CD4-positive, alpha-beta T cell treated with Interleukin-6 at 100 ng/mL for 8 hours (primary cell): ENCODE measurements at places on chromosomes 4 and X.

- no peak for DNase-seq
These were observed 35.1 kb downstream of the CYTL1 start for GRCh38 chr4:4984186-4984585.

- no peak for DNase-seq
These were observed 269.0 kb upstream of the PABPC4L start for GRCh38 chr4:134470544-134470943.

- DNase-seq, result no peak
These were observed 18.6 kb upstream of the ARSJ start for GRCh38 chr4:113998079-113998478.

DNA sequence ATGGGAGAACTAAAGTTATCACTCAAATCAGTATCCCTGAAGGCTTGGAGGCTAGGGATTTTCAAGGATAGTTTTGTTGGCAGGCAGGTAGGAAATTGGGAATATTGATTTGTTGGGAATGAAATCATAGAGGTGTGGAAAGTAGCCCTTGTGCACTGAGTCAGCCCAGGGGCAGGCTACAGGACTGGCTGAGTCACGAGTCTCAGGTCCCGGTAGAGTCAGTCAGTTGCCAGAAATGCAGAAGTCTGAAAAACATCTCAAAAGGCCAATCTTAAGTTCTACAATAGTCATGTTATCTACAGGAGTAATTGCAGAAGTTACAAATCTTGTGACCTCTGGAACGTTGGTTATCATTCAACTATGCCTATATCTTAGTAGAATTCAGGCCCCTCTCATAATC, 153.1 kb downstream of the GC start:
- DNase-seq, result no peak

DNA sequence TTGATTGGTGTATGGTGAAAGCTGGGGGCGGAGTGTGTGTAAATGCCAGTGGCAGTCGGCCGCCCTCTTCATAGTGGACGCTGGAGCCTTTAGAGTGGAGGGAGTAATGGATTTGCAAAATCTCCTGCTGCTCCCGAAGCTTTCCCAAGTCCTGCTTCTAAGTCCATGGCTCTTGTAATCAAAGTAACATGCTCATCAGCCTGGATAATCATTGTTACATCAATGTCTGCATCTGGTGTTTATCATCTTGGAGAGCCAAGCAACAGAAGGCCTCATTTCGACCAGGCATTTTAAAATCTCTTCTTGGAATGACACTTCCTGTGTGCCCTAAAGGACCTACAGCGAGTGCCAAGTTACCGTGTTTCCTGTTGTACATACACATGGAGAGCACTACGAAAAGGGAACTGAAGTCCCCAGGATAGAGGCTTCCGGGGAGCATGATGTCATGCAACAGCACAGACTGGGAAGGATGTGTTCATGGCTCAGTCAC, 32.2 kb downstream of the UNC5C start:
- no peak for DNase-seq

DNA sequence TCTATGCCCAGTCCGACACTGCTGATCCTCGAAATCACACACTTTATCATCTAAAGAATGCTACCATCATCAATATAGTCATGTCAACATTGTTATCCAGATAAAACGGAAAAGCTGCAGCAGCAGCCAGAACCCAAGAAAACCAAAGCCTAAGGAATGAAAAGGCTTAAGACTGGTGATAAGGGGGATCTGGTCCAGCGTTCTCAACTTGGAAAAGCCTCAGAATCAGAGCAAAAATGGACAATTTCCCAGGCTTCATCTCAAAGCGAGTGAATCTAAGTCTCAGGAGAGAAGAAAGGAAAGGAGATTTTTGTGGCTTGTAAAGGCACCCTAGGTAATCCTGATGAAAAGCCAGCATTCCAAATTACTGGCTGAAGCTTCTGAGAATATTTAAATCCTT, 8.2 kb downstream of the ZNF518B start:
- no peak for DNase-seq

GRCh38 chrX:134174859-134175258, 62.1 kb upstream of the CCDC160 start:
- DNase-seq, result no peak

DNA sequence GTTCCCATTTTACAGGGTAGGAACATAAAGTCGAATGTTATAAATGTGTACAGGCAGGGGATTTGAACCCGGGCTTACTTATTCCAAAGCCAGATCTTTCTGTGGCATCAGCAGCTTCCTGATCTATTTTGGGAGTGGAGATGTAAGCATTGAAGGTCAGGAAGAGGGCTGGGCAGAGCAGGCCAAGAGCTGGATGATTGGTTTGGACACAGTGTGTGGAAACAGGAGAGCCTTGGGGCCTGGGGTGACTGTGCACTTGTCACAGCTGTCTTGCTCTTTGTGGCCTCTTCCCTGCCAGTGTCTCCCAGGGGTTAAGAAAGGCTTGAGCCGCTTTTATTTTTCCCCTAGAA, 127.9 kb upstream of the ENPP6 start:
- DNase-seq, result no peak

- DNase-seq, result no peak
These were observed 793 bp downstream of the NALF2 start for GRCh38 chrX:69504626-69505612.

DNA sequence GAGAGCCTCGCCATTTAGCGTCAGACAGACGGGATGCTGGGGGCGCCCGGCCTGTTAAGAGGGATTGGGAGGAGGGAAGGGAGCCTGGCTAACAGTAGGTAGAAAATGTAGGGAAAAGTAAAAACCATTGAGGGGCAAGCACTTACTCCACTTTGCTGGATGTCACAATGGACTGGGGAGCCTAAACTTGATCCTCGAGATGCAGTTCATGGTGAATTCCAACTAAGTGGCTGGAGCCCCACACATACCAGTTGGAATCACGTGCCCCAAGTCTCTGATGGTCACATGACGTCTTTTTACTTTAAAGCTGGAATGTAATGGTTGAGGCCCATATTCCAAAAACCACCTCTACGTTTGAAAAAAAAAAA, 1.5 kb downstream of the PLS3 start:
- DNase-seq, result no peak

DNA sequence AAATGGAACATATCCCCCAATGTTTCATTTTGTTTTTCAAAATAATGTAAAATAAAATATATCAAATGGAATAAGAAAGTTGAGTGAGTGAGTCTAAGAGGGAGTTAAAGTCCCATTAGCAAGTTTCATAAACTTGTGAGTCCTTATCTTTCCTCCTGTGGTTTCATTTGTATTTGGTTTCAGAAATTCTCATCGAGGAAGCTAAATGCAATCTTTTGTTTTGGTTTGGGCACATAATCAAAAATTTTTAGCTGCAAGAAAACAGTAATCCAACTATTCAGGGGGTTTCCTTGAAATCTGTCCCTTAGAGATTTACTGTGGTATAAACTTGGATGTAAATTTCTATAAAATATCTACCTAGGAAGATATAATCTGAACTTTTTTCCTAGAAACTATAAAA, 124.2 kb downstream of the CAMK2D start:
- no peak for DNase-seq

DNA sequence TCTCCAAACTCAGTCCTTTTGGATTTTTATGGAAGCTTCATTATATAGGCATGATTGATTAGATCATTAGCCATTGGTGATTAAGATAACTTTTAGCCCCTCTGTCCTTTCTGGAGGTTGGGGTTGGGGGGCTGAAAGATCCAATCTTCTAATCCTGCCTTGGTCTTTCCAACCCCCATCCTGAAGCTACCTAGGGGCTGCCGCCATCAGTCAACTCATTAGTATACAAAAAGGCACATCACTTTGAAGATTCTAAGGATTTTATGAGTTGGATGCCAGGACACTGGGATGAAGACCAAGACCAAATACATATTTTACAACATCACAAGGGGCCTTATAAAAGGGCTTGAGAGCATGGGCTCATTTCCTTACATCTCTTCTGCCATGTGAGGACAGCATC, 47.5 kb downstream of the CYTL1 start:
- no peak for DNase-seq

- DNase-seq, result no peak
These were observed 33.2 kb downstream of the C4orf33 start for GRCh38 chr4:129129143-129129542.

- no peak for DNase-seq
These were observed 13.1 kb downstream of the DCHS2 start for GRCh38 chr4:154478547-154478946.

GRCh38 chr4:85986266-85986665, 373.6 kb downstream of the MAPK10 start:
- DNase-seq, result no peak

DNA sequence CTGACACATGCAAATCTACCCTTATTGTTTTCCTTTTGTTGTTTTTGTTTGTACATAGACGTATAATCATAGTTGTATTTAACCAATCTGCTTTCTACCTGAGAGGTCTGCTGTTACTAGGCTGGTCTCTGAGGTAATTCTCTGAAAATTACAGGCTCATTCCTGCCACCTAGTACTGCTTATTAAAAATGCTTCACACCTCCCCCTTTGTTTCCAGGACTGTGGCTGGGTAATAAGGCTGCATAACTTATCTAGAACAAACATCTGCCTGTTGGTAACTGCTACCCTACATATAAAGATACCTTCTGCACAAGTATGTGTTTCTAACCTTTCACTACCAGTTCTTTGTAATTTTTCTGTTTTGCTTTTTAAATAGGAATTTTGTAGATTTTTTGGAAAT, 34.2 kb downstream of the COX7B2 start:
- DNase-seq, result no peak

DNA sequence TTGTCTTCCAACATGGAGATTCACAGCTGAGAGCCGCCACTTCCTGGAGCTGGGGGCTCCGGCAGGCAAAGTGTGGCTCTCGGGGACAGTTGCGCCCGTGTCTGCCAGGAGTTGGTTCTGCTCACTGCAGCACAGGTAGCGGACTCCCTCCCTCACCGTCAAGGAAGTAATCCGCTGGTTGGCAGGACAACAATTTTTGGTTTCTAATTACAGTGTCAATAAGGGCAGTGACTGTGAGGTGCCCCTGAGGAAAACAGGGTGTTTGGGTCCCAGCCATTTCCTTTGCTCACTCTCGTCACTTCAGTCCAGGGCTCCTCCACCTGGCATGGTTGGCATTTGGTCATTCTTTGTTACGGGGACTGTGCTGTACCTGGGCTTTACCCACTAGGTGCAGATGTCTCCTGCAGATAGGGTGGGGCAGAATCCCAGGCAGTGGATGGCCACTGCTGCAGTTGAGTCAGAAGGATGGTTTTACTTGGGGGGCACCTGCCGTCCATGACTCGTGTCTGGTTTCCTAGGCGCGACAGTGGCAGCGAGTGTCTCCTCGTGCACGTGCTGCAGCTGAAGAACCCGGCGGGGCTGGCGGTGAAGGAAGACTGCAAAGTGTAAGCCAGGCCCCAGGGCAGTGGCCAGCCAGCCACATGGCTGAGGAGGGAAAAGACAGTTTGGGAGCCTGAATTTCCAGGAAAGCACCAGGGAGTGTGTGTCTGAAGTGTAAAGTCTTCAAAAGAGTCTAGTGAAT, 32.1 kb upstream of the CLCN4 start:
- no peak for DNase-seq

- no peak for DNase-seq
These were observed 42.2 kb upstream of the NKRF start for GRCh38 chrX:119648421-119648775.

- DNase-seq, result no peak
These were observed 2.3 kb downstream of the FHDC1 start for GRCh38 chr4:152938237-152938947.
